Left kidney (tissue), 8 donors: ENCODE measurements at places on chromosomes 6 and 20. TPM values are rescaled to one million over a fixed set of nuclear protein-coding genes. Genes with fewer than 3 reads are reported as not detected.

FAXC gene
- 5.8 TPM for polyA plus RNA-seq

FRK gene
- polyA plus RNA-seq: 5.8 TPM

KCNK16 gene
- polyA plus RNA-seq: not detected

PRSS16 gene
- polyA plus RNA-seq: 0.28 TPM

SNAP91 gene
- polyA plus RNA-seq: 0.60 TPM
